ENCODE measurements at places on chromosomes 7 and 10.

DNA sequence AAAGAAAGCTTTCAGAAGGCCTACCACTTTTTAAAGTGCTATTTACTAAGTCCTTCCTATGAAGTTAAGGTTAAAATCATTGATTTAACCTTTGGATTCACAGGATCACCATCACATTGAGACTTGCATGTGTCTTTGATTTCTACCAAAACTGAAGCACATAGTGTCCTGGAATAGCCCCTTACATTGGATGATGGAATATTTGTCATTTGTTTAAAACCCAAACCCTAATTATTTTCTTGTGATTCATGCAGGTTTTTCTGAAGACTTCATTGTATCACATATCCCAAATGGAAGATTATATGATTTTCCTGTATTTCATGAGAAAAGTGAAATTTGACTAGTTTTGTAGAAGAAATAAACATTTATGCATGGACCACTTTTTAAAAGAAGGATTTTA is 3.3 kb downstream of the SEMA3A start:
- peak; percentile 21 for DNase-seq

- no peak for DNase-seq
These were observed 5.4 kb upstream of the FAM170B start for GRCh38 chr10:49139028-49139845.

- peak; percentile 62 for DNase-seq
These were observed 151.3 kb upstream of the RSU1 start for GRCh38 chr10:16968416-16969041.

DNA sequence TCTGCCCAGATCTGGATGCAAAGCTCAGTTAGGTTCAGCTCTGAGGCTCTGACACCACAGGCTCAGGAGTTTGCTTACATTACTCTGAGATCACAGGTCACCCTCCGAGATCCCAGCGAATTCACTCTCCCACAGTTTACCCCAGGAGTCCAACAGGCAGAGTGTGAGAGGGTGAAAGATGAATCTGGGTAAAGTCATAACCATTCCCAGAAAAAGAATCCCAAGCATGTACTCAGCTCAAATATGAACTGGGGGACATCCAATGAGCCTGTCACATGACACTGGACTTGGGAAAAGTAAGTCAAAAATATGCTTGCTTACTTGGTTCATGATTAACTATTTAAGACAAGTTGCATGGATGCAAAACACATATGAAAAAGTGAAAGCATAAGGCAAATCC is 110.3 kb upstream of the ARID5B start:
- no peak for DNase-seq

GRCh38 chr10:69562731-69563254 is 10.4 kb downstream of the NEUROG3 start:
- DNase-seq: no peak

DNA sequence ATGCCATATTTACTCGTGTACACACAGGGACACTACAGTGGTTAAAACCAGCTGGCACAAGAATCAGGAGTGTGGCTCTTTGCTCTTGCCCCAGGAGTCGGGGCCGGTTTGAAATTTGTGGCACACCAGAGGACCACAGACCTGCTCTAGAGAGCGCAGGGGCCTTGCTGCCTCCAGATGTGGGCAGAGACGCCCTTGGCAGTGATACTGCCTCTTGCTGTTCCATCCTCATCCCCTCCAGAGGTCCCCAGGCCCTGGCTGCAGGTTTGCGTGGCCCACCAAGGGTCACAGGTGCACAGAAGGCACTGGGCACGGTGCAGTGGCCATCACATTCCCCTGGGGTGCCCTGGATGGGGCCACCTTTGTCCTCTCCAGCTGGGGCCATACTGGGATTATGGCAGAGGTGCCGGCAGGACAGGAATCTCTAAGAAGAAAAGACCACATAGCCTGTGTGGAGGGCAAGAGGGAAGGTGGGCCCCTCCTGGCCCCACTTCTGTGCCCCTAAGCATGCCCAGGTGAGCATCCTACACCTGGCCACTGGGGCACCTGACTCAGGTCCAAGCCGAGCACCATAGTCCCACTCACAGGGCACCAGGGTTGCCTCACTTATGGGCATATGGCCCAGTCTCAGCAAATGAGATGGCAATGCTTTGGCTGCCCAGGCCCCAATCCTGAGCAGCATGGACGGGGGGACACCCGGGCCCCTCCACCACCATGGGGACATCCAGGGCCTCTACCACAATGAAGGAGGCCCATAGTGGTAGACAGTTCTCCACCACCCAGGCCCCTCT is 45.6 kb downstream of the FOXL3 start:
- no peak for DNase-seq

DNA sequence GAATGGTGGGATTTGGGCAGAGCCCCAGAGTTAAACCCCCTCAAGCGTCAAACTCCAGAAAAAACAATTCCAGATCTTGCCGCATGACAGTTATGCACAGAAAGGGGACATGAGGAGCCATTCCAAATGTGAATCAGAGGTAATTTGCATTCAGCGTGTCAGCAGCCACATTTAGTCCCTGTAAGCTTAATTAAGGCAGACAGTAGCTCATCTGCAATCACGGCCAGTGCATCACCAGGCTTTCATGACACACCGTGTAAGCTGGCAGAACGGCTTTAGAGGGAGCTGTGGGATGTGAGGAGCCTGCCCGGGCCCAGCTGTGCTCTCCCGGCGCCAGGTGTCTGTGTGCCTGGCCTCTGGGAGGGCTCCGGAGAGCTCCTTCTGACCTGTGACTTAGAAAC is 18.7 kb upstream of the PRKAG2 start:
- DNase-seq: no peak

DNA sequence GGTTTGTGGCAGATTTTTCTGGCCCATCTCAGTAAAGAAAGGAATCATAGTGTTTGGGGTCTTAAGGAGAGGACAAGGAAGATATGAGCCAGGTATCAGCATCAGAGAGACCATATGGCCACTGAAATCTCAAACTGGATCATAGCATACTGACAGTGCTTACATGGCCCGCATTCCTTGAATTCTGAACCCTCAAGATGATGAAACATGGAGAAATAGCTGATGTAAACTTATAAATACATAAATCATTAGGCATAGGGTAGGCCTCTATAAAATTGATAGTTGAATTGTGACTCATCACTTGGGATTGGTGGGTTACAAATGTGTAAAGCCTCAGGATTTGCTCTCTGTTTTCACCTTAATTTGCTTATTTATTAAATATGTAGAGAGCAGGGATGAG is 688.5 kb downstream of the CNTNAP2 start:
- no peak for DNase-seq

- no peak for DNase-seq
These were observed 20.5 kb downstream of the PON3 start for GRCh38 chr7:95375591-95376257.

GRCh38 chr7:44110719-44111635 is 6.8 kb downstream of the AEBP1 start:
- DNase-seq: peak; percentile 58

- DNase-seq: peak; percentile 79
These were observed 1247.8 kb downstream of the GATA3 start for GRCh38 chr10:9302140-9302746.

DNA sequence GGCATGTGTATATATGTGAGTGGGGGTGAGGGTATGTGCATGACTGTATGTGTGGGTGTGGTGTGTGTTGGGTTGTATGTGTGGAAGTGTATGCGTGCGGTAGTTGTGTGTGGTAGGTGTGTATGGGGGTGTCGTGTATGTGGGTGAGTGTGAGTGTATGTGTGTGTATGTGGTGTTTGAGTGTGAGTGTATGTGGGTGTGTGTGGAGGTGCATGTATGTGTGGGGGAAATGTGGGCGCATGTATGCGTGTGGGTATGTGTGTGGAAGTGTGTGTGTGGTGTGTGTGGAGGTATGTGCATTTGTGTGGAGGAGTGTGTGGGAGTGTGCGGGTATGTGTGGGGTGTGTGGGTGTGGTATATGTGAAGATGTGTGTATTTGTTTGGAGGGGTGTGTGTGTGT is 269.5 kb downstream of the GPR158 start:
- DNase-seq: no peak

GRCh38 chr10:58157076-58157766 is 110.5 kb downstream of the IPMK start:
- DNase-seq: no peak

GRCh38 chr10:6706725-6707124 is 126.6 kb upstream of the PRKCQ start:
- no peak for DNase-seq

DNA sequence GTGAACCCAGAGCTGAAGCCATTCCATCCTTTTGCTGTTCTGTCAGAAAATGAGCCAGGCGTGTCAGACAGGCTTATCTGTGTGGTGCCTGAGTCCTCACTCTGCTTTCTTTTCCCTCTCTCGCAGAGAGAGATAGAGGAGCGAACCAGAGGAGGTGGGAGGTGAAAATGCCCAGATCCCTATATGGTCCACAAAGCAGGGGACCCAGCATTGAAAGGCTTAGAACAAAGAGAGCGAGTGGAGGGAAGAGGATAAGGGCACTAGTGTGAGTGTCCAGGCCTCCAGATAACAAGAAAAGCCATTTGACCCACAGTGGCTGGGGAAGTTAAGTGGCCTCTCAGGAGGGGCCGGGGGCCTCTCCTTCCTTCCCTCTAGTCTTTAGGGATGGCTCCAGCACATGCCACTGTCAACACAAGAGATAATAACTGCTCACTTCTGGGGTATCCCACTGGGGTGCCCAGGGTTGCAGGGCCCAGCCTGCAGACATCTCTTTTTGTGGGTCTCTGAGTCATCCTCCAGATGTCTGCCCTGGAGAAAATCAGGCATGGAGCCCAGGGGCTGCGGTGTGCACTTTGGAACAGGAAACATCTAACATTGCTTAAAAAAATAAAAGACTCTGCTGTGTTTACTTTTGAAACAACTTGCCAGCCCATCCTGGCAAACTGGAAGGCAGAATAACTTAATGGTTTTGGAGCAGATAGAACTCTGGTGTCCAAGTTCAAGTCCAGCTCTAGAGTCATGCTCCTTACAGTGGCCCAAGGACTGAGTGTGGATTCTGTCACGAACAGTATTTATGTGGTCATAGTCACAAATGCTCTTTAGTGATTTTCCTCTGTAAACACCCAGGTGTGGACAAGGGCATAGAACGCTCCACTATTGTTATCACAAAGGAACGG is 189.5 kb downstream of the CXCL12 start:
- DNase-seq: peak; percentile 50

- no peak for DNase-seq
These were observed 103.0 kb upstream of the CARD11 start for GRCh38 chr7:3146571-3147226.

DNA sequence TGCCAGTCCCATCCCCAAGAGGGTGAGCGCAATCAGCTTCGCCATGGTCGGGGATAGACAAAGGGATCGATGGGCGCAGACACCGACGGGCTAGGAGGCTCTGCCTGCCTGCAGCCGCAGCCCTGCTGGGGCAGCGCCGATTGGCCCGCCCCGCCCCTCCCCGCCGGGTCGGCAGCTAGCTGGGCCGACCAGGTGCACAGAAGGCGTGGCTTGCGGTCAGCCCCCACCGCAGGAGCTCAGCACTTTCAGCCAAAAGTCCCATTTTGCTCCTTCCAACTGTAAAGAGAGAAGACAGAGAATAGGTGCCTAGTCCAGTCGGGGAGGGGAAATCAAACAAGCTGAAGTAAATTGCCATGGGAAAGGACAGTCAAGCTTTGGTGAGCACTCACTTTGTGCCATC is at the start of gene PON1:
TSS of gene PON1 (minus strand) at position 102 of the 400 bp plus-strand sequence. CDS start at position 45, 57 bp downstream.
- no peak for DNase-seq
